ENCODE measurements at places on chromosomes 1 and 21. TPM values are rescaled to one million over a fixed set of nuclear protein-coding genes. Genes with fewer than 3 reads are reported as not detected.
A peak's percentile ranks its signal among the peaks of the same experiment; 100 is the strongest.

GRCh38 chr1:15836772-15837669 is 10.5 kb upstream of the SPEN start:
- peak; percentile 70 for DNase-seq

ADAMTS5 gene
- not detected for total RNA-seq

DNA sequence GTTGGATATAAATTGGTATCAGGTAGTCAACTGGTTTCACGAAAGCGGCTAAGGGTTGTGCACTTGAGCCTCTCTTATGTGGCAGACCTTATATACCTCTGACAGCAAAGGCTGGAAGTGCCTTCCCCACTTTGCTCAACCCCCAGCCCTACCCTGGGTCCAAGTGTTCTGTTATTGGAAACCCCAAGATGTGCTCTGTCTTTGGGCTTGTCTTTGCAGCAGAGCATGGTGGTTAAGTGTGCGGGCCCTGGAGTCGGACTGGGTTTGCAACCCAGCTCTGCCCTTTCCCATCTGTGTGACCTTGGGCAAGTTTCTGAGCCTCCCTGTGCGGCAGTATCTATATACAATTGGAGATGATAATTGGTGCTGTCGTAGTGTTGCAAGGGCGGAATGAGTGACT is 11.2 kb upstream of the IL10 start:
- no peak for DNase-seq

MATN1 gene
- 2.0 TPM for total RNA-seq

GRCh38 chr1:119358636-119359035 is 9.9 kb upstream of the HAO2 start:
- no peak for DNase-seq

KIF2C gene
- total RNA-seq: 8.1 TPM

GRCh38 chr1:206415942-206416341 is 54.3 kb upstream of the IKBKE start:
- DNase-seq: no peak

DNA sequence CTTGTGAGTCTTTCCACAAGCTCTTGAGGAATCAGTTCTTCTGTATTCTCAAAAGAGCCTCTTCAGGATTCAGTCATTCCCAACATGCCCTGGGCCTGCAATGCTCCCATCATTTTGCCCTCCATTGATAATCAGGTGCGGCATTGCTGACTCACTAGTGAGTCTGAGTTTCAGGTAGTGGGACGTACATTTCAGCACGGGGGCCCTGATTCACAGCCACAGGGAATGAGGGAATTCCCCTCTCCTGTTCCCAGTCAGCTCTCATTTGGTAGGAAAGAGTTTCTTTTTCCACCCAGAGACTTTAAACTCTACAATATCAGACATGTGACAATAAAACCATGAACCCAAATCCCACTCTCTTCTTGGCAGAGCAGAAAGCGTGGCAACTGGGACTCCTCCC is 3.7 kb upstream of the IRF6 start:
- DNase-seq: no peak

NHLH1 gene
- 0.33 TPM for total RNA-seq

DNA sequence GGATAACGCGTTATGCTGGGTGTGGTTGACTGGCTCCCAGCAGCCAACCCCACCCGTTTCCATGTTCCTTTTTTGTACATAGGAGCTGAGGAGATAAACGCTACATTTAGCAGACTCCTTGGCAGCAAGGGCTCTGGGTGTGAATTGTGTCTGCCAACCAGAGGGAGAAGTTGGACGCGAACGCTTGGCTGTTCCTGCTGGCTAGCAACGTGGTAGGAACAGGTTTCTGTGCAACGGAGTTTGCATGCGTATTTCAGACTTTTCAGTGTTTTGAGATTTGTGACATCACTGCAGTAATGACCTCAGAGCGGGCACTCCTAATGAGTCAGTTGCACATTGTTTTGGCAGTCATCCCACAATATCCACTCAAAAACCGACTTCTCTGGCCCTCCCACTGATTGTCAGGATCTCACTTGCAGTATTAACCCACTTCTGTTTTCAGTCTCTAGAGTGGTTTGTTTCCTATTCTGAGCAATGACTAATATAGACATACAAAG is 98.7 kb upstream of the RGS1 start:
- no peak for DNase-seq
